Lower lobe of right lung (tissue), 2 donors: ENCODE measurements at places on chromosomes 1 and 21. TPM values are rescaled to one million over a fixed set of nuclear protein-coding genes. Genes with fewer than 3 reads are reported as not detected.

- no peaks in the 10 kb centered on the region for H3K4me1 ChIP-seq
- no peak overlapping the region for H3K27ac ChIP-seq
- peaks cover 13% of the 10 kb centered on the region for H3K27me3 ChIP-seq
- no peak overlapping the region for H3K4me3 ChIP-seq
Observed at GRCh38 chr1:6133146-6133895, 46.8 kb downstream of the CHD5 start.

Gene ATAD3C
- 7.8 TPM for total RNA-seq

GRCh38 chr1:22221233-22221780 lies 78.4 kb upstream of the WNT4 start:
- H3K27ac ChIP-seq: no peak overlapping the region
- H3K4me1 ChIP-seq: no peaks in the 10 kb centered on the region
- H3K27me3 ChIP-seq: no peaks in the 10 kb centered on the region
- DNase-seq: no peak
- H3K36me3 ChIP-seq: no peaks in the 10 kb centered on the region

Gene RGS8
- not detected for total RNA-seq

Gene RCSD1
- 20.7 TPM for total RNA-seq
